Stimulated activated CD4-positive, alpha-beta T cell treated with anti-CD3 and anti-CD28 coated beads, TNF-alpha, amount 100 ng/mL, for 1 hour (primary cell): ENCODE measurements at places on chromosomes 4 and X.

- no peak for DNase-seq
These were observed 104.8 kb upstream of the PDE5A start for GRCh38 chr4:119733431-119733830.

DNA sequence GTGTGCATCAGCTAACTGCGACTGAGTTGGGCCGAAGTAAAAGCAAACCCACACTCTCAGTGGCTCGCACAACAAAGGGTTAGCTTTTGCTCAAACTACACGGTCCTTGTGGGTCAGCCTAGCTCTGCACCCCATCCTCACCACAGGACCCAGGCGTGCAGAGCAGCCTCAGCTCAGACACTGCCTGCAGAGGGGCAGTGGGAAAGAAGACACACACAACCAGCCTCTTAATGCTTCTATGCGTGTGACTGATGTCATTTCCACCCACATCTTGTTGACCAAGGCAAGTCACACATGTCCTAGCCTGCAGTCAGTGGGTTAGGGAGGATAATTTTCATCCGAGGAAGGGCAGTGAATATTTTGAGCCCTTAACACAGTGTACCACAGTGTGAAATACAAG, 40.5 kb downstream of the HMGB2 start:
- no peak for DNase-seq

- no peak for DNase-seq
These were observed 1114.7 kb upstream of the PABPC4L start for GRCh38 chr4:135316266-135316779.

- no peak for DNase-seq
These were observed 175.8 kb downstream of the COMMD8 start for GRCh38 chr4:47287735-47288134.

GRCh38 chrX:10570601-10571000, 49.8 kb downstream of the MID1 start:
- no peak for DNase-seq

- no peak for DNase-seq
These were observed 24.6 kb downstream of the ABLIM2 start for GRCh38 chr4:8133897-8134563.

DNA sequence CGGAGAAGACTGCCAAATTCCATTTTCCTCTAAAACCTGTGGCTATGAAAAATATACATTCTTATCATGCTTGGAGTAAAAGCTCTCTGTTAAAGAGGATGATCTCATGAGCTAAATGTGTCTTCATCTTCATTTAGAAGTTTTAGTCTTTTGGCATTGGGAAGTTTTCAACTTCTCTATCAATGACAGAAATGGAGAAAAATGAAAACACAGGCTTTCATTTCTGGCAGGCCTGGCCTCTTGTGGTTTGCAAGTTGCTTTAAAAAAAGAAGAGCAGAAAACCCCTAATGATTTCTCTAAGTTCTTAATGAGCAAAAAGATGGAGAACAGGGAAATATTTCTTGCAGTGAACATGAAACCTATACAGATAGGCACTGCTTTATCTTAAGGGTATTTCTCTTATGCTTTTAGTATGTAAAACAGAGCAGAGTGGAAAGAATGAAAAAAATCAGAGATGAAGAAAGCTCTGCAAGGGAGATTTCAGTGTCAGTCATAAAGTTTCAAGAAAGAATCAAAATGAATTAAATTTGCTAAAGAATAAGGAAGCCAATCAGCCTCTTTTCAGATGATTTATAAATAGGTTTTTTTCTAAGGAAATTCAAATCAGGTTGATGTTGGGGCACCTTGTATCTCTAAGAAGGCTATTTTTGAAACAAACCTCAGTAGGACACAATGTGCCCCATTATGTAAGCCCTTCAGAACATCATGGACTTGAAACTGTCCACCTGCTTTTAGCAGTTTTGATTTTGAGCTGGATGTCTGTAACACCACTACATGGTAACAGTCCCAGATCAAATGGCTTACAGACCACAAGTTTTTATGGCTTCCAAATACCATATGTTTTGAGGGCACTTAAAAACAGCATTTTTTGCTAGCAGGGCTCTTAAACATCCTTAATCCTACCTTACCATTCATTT, 225.0 kb downstream of the GRIA3 start:
- no peak for DNase-seq

DNA sequence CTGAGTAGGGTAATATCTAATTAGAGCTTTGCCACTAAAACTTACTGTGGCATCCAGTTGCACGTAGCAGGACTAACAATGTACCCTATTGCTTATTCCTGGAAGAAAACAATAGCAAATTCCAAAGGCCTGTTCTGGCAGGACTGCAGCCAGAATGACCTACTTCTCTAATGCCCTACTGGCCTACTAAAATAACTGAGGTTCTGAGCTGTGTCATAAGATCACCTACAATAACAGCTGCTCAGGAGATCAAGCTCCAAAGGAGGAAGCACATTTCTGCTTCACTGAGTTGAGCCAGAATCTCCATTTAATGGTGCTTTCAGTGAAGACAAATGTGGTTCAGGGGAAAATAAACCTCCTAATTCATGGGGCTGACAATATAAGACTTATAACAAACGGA, 42.2 kb upstream of the CXCL8 start:
- no peak for DNase-seq

GRCh38 chr4:101355767-101356702, 8.7 kb upstream of the PPP3CA start:
- no peak for DNase-seq

DNA sequence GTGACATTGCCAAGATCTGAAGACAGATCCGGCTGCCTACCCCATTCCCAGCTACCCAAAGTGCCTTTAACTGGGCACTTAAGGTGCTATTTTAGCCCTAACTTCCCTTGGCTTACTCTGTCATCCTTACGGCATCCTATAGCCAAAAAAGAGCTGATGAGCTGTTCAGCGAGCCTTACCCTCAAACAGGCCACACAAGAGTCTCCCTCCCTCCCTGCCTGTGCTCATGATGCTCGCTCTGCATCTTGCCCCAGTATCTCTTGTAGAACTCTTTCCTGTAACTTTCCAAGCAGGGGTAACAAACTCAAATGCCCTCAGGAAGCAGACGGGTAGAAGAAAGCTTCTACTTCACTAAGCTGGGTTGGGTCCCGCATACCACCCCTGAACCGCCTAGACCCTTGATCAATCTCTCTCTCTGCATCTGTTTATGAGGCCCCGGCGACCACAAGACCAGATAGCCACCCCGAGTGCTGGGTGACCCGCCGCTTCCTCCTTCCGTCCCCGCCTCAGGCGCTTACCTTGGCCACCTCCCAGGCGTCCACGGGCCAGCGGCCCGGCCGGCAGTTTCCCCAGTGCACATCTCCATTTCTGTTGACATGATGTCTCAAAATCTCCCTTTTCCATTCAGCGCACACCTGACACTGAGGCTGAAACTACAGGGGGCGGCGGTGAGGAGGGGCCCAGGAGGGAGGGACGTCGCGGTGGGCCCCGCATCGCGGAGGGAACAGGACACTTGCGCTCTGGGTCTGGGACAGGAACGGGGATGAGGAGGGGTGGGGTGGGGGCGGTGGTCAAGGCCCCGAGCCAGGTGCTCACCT, 663 bp downstream of the CXorf38 start:
- no peak for DNase-seq

DNA sequence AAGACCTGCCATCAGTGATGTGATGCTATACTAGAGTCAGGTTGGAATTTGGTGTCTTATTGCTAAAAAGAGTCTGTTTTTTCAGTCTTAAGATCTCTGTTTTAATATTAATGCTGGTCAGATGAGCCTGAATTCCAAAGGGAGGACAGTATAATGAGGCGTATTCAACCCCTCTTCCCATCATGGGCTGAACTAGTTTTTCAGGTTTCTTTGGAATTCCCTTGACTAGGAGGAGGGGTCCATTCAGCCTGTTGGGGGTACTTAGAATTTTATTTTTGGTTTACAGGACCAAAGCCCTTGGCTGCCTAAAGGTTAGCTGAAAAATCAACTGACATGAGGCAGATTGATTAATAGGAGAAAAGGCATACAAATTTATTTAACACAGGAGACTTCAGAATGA, 24.1 kb upstream of the PI4K2B start:
- no peak for DNase-seq

- no peak for DNase-seq
These were observed 30.8 kb upstream of the AFAP1 start for GRCh38 chr4:7970361-7970946.

DNA sequence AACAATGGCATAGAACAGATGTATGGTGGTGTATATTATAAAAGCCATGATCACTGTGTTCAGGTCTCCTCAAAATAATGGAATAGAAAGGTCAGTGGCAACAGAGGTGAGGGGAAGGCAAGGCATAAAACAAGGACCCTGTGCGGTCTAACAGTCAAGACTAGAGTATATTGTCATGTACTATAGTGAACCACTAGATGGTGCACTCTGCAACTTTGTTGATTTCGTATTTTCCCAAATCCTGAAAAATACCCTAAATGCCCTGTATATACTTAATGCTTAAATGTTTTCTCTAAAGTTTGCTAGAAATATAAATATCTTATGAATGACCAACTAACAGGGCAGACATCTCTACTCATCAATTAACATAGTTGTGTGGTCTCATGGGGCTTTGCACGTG, 453.0 kb downstream of the PCDH11X start:
- DNase-seq: no peak

GRCh38 chr4:97691111-97691605, 452.1 kb downstream of the STPG2 start:
- no peak for DNase-seq

GRCh38 chrX:20042221-20042620, 51.4 kb upstream of the BCLAF3 start:
- no peak for DNase-seq

GRCh38 chr4:169945636-169946035, 80.6 kb downstream of the MFAP3L start:
- no peak for DNase-seq

GRCh38 chrX:124415115-124415800, 68.9 kb downstream of the SH2D1A start:
- no peak for DNase-seq

- DNase-seq: no peak
These were observed 342.4 kb downstream of the BCOR start for GRCh38 chrX:39755143-39756032.

- DNase-seq: no peak
These were observed 88.9 kb upstream of the PDLIM3 start for GRCh38 chr4:185624259-185624589.

- no peak for DNase-seq
These were observed 130.1 kb downstream of the PDE5A start for GRCh38 chr4:119498527-119498926.
